ENCODE measurements at places on chromosomes 5 and 9.
A peak's percentile ranks its signal among the peaks of the same experiment; 100 is the strongest.

- DNase-seq: no peak
Observed at GRCh38 chr5:79050498-79050897, 19.0 kb downstream of the DMGDH start.

- DNase-seq: peak; percentile 57
Observed at GRCh38 chr5:82720213-82721086, 356.7 kb downstream of the TMEM167A start.

GRCh38 chr5:79959407-79959806 is 31.7 kb downstream of the MTX3 start:
- no peak for DNase-seq

- DNase-seq: peak; percentile 43
Observed at GRCh38 chr5:14726066-14726838, 61.7 kb downstream of the OTULIN start.

DNA sequence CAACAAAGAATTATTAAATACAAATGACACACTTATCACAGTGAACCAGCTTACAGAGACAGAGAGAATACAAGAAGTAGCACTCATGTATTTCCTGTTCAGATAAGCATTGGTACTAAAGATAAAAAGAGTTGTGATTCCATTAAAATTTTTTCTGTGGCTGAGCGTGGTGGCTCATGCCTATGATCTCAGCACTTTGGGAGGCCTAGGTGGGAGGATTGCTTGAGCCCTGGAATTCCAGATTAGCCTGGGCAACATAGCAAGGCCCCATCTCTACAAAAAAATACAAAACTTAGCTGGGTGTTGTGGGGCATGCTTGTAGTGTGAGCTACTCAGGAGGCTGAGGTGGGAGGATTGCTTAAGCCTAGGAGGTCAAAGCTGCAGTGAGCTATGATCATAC is 32.9 kb downstream of the FCHO2 start:
- peak; percentile 24 for DNase-seq

DNA sequence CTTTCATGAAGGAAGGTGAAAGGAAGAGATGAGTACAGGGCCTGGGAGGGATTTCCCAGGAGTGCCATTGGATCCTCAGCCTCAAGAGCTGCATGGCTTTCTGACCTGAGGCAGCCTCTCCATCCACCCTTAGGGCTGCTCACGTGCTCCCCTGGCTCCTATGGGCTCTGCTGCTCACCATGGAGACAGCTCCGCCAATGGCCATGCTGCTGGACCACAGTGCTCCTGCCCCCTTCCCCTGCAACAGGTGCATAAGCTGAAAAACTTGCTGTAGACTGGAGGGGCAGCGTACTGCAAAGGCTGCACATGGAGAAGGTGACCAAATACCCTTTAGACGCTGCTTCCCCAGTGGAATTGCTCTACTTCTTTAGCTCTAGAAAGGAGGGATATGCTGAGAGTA is 112.7 kb upstream of the PANK3 start:
- DNase-seq: no peak

- DNase-seq: peak; percentile 42
Observed at GRCh38 chr9:83501565-83501964, 36.6 kb downstream of the FRMD3 start.

- no peak for DNase-seq
Observed at GRCh38 chr9:106450549-106450948, 412.4 kb upstream of the ZNF462 start.

DNA sequence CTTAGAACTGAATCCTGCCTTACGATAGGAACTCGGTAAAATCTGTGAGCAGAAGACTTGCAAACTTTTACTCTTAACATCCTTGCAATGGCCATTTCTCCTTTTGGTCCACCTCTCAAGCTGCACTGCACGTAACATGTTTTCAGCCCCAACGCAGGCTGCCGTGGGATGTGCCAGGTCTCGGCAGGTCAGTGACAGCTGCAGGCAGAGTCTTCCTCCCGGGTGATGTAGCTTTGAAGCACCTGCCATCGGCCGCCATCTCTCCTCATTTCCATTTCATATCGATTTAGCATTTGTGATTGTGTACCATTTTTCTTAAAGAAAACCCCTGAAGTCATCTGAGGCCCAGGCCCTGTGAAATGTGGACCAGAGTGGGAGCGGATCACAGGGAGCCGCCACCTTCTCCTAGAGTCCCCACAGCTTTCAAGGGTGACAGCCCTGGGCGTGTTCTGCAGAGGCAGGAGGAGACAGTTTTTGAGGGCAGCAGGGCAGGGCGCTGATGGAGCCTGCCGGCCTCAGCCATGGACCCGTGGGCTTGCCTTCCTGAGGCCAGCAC is 25.8 kb upstream of the LPCAT1 start:
- DNase-seq: no peak

GRCh38 chr9:89862316-89862715 is 257.5 kb downstream of the GADD45G start:
- no peak for DNase-seq

DNA sequence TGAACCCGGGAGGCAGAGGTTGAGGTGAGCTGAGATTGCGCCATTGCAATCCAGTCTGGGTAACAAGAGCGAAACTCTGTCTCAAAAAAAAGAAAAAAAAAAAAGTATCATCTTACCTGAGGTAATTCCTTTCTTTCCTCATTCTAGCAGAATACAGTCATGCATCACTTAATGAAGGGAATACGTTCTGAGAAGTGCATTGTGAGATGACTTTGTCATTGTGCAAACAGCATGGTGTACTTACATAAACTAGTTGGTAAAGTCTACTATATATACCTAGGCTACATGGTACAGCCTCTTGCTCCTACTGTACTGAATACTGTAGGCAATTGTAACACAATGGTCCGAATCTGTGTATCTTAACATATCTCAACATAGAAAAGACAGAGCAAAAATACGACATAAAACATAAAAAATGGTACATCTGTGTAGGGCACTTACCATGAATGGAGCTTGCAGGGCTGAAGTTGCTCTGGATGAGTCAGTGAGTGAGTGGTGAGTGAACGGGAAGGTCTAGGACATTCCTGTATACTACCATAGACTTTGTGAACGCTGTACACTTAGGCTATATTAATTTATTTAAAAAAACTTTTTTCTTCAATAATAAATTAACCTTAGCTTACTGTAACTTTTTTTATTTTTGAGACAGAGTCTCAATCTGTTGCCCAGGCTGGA is 100.4 kb downstream of the GLDC start:
- DNase-seq: peak; percentile 78

GRCh38 chr5:34657274-34657921 is 1.3 kb downstream of the RAI14 start:
- DNase-seq: peak; percentile 49

- DNase-seq: no peak
Observed at GRCh38 chr9:3125602-3126405, 281.9 kb upstream of the PUM3 start.

DNA sequence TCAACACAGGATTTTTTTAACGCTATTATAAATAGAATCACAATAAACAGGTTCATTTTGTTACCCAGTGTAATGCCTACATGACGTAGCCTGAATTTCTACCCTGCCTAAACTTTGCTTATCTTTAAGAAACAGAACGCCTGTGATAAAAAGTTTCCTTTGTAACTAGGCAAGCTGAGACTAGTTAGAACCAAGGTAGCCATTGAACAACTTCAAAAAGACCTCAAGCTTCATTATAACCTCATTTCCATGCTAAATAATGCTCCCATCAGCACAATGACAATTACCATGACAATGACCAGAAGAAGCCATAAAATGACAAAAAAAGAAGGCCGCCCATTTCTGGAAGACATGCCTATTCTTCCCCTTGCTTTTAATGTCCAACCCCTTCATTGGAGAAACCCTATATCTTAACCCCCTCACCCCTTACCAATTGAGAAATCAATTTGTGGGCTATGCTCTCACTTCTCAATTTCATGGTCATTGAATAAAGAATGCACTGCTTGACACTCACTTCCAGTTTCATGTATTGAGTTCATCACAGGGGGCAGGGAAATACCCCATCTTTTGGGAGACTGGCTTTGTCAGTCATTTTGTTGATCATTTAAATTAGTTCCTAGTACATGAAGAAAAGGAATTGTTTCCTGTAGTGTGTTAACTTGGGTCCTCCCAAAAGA is 276.8 kb downstream of the MCTP1 start:
- DNase-seq: no peak

DNA sequence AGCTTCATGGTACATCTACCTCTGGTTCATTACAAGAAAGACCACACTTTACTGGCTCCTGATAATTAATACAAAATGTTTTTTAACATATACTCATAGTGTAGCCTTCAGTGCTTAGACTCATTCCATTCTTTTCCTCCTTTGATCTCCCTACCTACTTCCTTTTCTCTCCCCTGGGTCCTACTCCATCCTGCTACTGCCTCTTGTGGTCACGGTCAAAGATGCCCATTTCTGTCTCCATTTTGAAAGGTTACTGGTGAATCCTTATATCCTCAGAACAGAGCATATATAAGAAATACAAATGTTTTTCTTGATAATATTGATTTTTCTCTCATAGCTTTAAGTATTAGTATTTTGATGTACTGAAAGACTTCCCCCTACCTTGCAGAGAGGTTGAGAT is 375.9 kb downstream of the ARRDC3 start:
- DNase-seq: no peak

DNA sequence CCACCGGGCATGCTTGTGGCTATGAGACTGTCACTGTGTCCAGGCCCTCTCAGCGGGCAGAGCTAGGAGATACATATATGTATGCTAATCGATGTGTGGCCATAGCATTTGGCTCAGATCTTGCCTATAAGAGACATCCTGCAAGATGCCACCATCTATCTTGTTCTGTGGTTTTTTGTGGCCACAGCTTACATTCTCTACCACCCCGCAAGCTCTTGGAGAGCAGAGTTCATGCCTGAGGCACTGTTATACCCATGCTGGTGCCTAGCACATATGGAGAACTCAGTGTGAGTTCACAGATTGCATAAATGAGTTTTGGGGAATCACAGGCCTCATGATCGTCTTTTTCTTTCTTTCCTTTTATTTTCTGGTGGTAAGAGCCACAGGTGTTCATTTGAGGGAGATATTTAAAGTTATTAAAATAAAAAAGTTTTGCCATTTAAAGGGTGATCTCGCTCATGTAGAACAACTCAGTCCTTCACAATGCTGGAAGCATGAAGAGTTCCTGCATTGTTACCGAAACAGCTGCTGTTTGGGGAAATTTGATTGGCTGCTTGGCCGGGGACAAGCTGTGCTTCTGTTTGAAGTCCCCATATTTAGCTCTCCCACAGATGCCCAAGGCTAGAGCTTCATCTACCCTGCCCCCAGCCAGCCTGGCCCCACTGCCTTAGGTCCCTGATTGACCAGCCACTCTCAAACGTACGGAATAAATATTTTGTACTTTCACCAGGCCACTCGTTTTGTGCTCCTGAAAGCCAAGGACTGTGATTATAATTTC is 169.2 kb upstream of the MAP1B start:
- DNase-seq: no peak

DNA sequence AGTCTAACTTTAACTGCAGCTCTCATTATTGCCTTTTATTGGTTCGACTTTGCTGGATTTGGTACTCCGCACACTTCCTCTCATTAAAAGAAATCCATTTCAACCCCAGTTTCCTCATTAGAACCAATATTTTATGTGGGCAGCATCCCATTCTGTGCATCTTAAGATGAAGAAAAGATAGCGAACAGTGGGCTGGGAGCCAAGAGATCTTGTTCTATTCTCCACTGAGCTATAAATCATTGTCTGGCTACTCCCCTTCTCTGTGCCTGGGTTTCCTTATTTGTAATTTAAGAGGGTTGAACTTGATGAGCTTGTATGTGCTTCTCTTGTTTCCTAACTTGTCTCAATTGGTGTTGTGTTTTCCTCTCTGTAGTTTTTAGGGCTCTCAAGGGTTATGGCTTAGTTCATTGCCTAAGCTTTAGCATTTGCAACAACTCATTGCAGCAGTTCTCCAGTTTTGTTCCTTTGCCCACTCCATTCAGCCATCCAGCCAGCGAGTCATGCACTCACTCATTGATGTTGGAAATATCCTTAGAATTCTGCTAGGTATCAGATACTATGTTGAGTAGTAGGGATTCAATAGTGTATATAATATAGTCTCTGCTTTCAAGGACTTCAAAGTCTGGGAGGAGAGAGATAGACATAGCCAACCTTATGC is 273.3 kb upstream of the TNC start:
- DNase-seq: no peak
